ENCODE measurements at places on chromosomes 11 and 22.

DNA sequence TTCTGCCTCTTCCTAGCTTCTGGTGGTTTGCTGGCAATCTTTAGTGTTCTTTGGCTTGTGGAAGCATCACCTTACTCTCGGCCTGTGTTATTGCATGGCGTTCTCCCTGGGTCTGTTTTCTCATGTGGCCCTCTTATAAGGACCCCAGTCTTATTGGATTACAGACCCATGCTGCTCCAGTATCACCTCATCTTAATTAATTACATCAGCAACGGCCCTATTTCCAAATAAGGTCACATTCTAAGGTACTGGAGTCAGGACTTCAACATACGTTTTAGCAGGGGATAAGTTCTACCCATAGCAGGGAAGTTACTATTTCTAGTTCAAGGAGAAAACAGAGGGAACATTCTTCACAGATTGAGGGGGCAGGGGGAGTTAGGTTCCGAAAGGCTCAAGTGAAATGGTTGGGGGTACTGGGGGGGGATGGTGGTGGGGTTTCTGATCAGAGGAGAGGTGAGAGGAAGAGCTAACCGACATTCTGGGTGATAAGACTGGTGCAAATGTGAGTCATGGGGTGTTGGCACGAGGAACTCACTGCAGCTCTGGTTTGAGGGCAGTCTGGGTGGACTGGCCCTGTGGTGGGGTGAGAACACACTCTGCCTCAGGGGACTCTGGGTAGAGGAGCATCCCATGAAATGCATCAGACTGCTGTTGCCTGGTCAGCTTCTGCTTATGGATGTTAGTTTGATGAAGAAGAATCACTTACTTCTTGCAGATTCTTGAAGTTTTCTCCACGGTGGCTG is 51.5 kb upstream of the ZBED5 start:
- no peak for DNase-seq

DNA sequence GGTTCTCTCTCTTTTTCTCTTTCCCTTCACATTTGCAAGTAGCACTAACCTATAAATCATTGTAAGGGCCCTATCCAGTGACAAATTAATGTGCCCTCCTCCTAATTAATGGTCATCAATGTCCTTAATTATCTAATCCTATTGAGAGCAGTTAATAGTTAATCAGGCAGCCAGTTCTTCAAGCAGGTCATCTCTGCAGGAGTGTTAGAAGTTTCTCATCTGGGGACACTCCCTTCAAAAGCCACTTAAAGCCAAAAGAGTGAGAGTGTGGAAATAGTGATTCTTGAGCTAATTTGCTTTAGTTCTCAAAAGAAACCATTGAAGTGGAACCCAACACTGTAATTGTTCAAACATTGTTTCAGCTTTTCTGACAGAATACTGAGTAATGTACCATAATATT is 141.6 kb downstream of the ELP4 start:
- no peak for DNase-seq

DNA sequence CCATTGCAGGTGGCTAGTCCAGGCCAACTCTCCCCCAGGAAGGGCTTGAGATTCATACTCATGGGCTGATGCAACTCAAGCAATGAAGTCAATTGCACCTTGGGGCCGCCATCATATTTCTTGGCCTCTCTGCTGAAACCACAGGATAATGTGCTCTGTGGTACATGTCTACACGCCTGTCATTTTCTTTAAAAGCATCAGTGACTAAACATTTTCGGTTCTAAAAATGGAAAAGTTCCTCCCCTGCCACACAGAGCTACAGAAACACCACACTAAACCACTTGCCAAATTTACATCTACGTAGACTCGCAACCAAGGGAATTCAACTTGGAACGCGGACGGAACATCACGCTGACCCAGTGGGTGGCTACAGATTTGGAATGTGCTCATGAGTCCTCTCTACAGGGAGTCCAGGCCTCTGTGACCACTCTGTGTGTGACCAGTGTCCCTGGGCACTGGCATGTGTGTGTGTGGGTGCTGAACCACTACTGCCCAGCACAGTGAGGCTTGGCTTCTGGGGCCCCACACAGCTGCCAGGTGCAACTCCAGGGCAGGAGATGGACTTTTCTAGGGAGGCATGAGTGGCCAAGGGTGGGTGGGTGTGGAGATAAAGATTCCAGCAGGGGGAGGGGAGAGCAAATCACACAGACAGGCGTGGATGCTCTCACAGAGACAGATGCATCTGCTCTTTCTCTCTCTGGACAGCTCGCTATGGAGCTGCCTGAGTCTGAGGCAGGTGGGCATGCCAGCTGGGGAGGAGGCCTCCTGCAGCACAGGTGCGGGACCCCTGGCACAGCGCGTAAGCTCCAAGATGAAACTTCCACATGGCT is 261.9 kb downstream of the CTTN start:
- DNase-seq, result no peak

DNA sequence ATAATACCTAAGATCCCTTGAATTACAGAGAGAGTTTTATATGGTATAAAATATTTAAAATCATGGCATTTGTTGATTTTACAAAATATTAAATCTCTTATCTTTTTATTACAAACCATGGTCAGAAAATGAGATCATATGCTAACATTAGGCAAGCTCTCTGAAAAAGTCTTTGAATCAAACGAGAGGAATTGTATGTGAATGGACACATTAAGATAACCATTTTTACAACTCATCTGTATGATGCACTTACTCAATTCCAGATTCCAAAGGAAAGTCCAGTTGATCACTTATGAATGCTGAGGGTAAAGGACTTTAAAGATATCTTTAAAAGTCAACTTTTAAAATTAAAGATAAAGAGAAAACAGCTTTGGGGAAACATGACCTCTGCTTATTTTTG is 83.5 kb upstream of the LUZP2 start:
- no peak for DNase-seq

- no peak for DNase-seq
Observed at GRCh38 chr11:10494636-10495463, 39.8 kb downstream of the AMPD3 start.

- DNase-seq, result no peak
Observed at GRCh38 chr11:126049159-126049558, 13.5 kb downstream of the CDON start.

GRCh38 chr11:1229471-1230120 is 6.7 kb downstream of the MUC5B start:
- DNase-seq, result no peak

DNA sequence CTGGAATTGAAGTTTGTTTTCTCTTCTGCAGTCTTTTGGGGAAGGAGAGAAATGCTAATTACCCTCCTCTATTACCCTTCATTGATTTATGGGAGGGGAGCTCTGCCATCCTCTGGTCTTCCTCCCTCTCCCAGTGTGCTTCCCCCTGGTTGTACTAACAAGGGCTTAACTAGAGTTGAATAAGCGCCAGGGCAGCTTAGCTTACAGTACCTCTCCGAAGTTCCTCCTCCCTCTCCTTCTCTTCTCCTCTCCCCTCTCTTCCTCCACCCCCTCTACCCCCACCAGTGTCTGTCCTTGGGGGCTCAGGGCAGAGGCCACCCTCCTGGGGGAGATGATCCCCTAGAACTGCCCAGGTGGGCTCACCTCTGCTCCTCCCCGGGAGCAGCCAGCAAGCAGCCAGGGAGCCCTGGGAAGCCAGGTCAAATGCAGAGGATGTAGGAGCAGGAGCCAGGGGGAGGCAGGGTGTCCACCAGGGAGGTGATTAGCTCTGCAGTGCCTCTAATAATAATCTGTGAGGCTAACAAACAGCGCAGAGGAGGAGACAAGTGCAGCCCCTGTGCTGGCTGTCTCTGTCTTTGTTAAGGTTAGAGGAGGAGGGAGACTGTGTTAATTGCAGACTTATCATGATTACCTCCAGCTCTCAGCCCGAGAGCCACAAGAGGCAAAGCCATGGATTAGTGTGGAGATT is 191.6 kb upstream of the CADM1 start:
- no peak for DNase-seq

- DNase-seq, result no peak
Observed at GRCh38 chr22:49753961-49754695, 73.5 kb downstream of the BRD1 start.

DNA sequence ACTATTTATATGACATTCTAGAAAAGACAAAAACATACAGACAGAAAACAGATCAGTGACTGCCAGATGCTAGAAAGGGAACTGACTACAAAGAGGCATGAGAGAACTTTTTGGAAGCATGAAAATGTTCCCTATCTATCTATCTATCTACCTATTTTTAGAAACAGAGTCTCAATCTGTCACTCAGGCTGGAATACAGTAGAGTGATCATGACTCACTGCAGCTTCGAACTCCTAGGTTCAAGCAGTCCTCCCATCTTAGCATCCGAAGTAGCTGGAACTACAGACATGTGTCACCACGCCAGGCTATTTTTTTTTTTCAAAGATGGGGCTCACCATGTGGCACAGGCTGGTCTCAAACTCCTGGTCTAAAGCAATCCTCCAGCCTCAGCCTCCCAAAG is 6.9 kb downstream of the SBF2 start:
- DNase-seq, result no peak
